ENCODE measurements at places on chromosomes 1 and 21. TPM values are rescaled to one million over a fixed set of nuclear protein-coding genes. Genes with fewer than 3 reads are reported as not detected.

- DNase-seq, result no peak
Observed at GRCh38 chr1:231991231-231991630, 364.6 kb downstream of the DISC1 start.

DNA sequence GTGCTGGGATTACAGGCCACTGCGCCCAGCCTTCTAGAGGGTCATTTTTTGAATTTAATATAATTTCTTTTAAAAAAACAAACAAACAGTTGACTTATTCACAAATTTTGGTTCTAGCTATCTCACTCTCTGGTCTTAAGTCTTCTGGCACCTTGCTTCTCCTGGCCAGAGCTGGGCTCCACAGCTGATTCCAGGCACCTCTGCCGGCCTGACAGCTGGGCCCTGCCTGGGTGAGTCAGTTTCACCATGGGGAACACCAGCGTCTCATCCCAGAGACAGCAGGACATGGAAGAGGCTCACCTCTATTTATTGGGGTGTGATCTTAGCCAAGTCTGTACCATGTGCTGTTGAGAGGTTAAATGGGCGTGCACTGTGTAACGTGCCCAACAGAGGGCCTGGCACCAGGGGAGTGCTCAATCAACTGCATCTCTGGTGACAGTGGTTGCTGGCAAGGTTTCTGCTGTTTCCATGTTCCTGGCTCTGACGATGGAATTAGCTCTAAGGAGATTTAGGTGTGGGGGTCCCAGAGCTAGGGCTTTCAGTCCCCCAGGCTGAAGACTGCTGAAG is 956 bp downstream of the CPLANE2 start:
- DNase-seq, result no peak

PHGDH gene
- total RNA-seq, result 82.0 TPM

FOXO6 gene
- 2.5 TPM for total RNA-seq

OR2L2 gene
- not detected for total RNA-seq
